ENCODE measurements at places on chromosomes 13 and 19. TPM values are rescaled to one million over a fixed set of nuclear protein-coding genes. Genes with fewer than 3 reads are reported as not detected.

DNA sequence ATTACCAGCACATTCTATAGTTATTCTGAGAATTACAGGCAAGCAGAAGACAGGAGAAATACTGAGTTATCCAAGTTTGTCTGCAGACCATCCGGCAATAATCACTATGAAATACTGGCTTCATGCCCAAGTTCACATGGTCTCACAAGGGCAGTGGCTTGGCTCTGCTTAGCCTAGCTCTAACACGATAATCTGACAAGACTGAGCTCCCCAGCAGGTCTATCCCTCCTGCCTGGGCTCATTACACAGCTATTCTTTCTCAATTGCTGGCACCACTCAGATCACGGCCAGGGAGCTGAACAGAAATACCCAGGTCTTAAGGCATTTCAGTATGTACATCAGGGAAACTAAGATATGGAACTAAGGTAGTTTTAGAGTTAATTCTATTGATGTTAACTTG lies 361.6 kb upstream of the PCDH20 start:
- no peak for DNase-seq
- no peaks in the 10 kb centered on the region for H3K36me3 ChIP-seq
- H3K27ac ChIP-seq, result no peak overlapping the region

GRCh38 chr13:81762449-81762848 lies 1421.5 kb upstream of the SPRY2 start:
- no peaks in the 10 kb centered on the region for H3K36me3 ChIP-seq
- H3K4me1 ChIP-seq, result no peaks in the 10 kb centered on the region
- DNase-seq, result no peak
- H3K4me3 ChIP-seq, result no peak overlapping the region
- H3K27me3 ChIP-seq, result no peaks in the 10 kb centered on the region

FFAR2 gene
- not detected for total RNA-seq

GRCh38 chr13:50161052-50161451 lies 145.8 kb downstream of the KCNRG start:
- no peak for DNase-seq
- no peak overlapping the region for H3K27ac ChIP-seq
- H3K27me3 ChIP-seq, result no peaks in the 10 kb centered on the region
- no peaks in the 10 kb centered on the region for H3K36me3 ChIP-seq
- H3K4me1 ChIP-seq, result no peaks in the 10 kb centered on the region
- H3K4me3 ChIP-seq, result no peak overlapping the region

GDF15 gene
- total RNA-seq, result 3.7 TPM

DNA sequence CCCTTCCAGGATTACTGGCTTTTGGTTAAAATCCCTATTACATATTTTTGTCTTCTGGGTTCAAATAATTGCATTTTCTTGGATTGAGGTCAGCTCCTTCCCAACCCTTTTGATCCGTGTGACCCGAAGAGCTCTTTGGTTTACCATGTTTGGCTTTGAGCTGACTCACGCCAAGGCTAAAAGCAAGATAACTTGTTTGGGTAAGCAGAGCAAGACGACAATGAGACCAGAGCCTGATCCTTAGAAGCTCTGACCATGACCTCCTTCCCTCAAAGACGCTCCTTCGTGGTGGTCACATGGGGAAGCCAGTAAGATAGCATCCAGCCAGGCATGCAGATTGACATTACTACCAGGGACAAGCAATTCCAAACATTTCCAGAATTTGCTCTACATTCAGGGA lies 153.8 kb downstream of the DCT start:
- no peak overlapping the region for H3K4me3 ChIP-seq
- H3K27me3 ChIP-seq, result no peaks in the 10 kb centered on the region
- H3K27ac ChIP-seq, result peak overlapping the region; percentile 47

ATP13A1 gene
- total RNA-seq, result 58.0 TPM

PRR36 gene
- total RNA-seq, result 0.95 TPM

DNA sequence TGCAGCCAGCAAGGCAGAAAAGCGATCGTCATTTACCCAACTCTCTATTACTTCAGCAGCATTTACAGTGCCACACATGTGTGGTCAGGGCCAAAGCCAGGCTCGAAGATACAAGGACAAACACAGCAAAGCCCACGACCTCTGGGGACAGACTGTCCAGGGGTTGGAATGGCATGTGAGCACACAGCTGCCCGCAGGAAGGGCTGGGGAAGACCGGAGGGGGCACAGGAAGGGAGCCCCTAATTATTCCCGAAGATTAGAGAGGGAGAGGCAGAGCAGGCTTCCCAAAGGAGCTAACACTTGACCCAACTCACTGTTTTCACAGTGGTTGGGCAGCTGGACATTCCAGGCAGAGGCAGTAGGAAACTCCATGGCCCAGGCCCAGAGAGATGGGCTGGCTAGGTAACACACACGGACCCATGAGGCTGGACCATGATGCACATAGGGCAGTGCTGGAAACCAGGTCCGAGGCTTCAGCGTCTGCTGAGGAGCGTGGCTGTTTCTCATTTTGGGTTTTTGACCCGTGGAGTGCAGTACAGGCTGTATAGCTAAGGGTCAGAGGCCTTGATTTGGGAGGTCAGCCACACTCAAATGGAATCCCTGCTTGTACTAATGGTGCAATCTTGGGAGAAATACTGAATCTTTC lies 179.8 kb downstream of the FOXO1 start:
- H3K27me3 ChIP-seq, result no peaks in the 10 kb centered on the region
- H3K4me3 ChIP-seq, result no peak overlapping the region
- no peak for DNase-seq
- H3K4me1 ChIP-seq, result peaks cover 6% of the 10 kb centered on the region
- no peaks in the 10 kb centered on the region for H3K36me3 ChIP-seq

DNA sequence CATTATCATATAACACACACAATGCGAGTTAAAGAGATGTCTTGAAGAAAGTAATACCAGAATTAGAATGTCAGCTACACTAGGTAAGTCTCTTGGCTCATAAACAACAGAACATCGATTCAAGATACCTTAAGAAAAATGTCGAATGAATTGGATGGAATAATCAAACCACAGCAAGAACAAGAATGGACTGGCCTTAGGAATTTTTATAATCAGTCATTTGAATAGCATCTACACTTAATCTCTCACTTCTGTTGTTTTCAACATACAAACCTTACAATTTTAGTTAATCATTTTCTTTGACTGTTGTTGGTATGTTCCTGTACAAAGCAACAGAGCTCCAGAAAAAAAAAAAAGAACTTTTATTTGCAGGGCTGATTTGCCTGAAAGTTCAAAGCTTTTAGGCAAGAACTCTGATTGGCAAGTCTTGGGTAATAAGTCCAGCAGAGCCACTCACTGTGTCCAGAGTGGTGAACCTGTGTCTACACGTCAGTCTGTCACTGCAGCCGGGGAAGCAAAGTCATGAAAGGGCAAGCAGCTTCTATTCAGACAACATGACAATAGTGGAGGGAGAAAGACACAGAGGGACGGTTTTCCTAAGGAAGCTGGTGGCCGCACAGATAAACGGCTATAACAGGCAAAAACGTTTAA lies 1026.1 kb upstream of the MIR17HG start:
- no peaks in the 10 kb centered on the region for H3K4me1 ChIP-seq
- no peaks in the 10 kb centered on the region for H3K27me3 ChIP-seq
- no peak overlapping the region for H3K4me3 ChIP-seq
- H3K27ac ChIP-seq, result no peak overlapping the region
- no peaks in the 10 kb centered on the region for H3K36me3 ChIP-seq

GRCh38 chr19:1806184-1807029 lies 5.7 kb downstream of the ATP8B3 start:
- H3K27me3 ChIP-seq, result no peaks in the 10 kb centered on the region
- DNase-seq, result no peak
- no peaks in the 10 kb centered on the region for H3K4me1 ChIP-seq
- H3K27ac ChIP-seq, result no peak overlapping the region

DNA sequence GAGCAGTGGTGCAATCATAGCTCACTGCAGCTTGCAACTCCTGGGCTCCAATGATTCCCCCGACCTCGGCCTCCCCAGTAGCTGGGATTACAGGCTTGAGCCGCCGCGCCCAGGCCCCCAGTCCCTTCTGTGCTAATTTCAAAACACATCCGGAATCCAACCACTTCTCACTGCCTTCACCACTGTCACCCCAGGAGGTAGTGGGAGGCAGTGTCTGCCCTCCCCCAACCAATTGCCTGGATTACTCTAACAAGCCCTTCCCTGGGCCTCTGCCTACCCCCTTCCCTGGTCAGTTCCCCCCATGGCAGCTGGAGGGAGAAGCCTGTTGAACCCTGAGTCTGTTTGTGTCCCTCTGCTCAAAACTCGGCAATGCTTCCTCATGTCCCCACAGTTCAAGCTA lies 2.3 kb downstream of the PRAM1 start:
- H3K36me3 ChIP-seq, result no peaks in the 10 kb centered on the region
- no peak overlapping the region for H3K4me3 ChIP-seq
- H3K27ac ChIP-seq, result no peak overlapping the region
- H3K4me1 ChIP-seq, result no peaks in the 10 kb centered on the region
- no peaks in the 10 kb centered on the region for H3K27me3 ChIP-seq

OR10H1 gene
- total RNA-seq, result not detected

DNA sequence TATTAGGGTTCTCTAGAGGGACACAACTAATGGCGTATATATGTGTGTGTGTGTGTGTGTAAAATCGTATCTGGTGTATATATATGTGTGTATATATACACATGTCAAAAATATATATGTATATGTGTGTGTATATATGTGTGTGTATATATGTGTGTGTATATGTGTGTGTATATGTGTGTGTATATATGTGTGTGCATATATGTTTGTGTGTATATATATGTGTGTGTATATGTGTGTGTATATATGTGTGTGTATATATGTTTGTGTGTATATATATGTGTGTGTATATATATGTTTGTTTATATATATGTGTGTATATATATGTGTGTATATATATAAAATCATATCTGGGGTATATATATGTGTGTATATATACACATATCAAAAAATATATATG lies 5.4 kb upstream of the LILRB5 start:
- no peaks in the 10 kb centered on the region for H3K4me1 ChIP-seq
- H3K27me3 ChIP-seq, result no peaks in the 10 kb centered on the region
- no peak overlapping the region for H3K4me3 ChIP-seq
- DNase-seq, result no peak
- H3K36me3 ChIP-seq, result no peaks in the 10 kb centered on the region

- no peak overlapping the region for H3K27ac ChIP-seq
- no peaks in the 10 kb centered on the region for H3K27me3 ChIP-seq
- no peaks in the 10 kb centered on the region for H3K36me3 ChIP-seq
- DNase-seq, result no peak
- H3K4me3 ChIP-seq, result no peak overlapping the region
Measured at GRCh38 chr19:50778906-50779430, 8.7 kb downstream of the GPR32 start.
